ENCODE measurements at places on chromosomes 5 and 9. TPM values are rescaled to one million over a fixed set of nuclear protein-coding genes. Genes with fewer than 3 reads are reported as not detected.

The GABRA1 gene
- not detected for total RNA-seq

The RGS14 gene
- 9.4 TPM for total RNA-seq

The PDLIM4 gene
- total RNA-seq: not detected

The PRLR gene
- 0.10 TPM for total RNA-seq

The PHYHD1 gene
- 0.32 TPM for total RNA-seq

The CARTPT gene
- total RNA-seq: not detected

The RABEPK gene
- 48.3 TPM for total RNA-seq

The SPINK9 gene
- not detected for total RNA-seq

The ARHGAP26 gene
- 34.5 TPM for total RNA-seq

The GTF2H2C gene
- 65.2 TPM for total RNA-seq

The CCDC152 gene
- total RNA-seq: not detected

The BARX1 gene
- total RNA-seq: not detected

The DMRT2 gene
- total RNA-seq: 0.17 TPM

The EQTN gene
- total RNA-seq: not detected

The GGTA1 gene
- not detected for total RNA-seq

The SYK gene
- total RNA-seq: 9.0 TPM

The CORO2A gene
- 5.7 TPM for total RNA-seq

The SPEF2 gene
- total RNA-seq: 4.6 TPM

The FAM81B gene
- total RNA-seq: not detected

The NUTM2F gene
- total RNA-seq: not detected

The PFN3 gene
- total RNA-seq: not detected

The FYB1 gene
- total RNA-seq: 0.42 TPM

The GPR150 gene
- not detected for total RNA-seq

The PIP5KL1 gene
- total RNA-seq: 37.6 TPM

The PTGER4 gene
- total RNA-seq: 3.0 TPM

The AK8 gene
- total RNA-seq: 2.5 TPM

The PKN3 gene
- total RNA-seq: 37.9 TPM

The PNPLA7 gene
- 1.8 TPM for total RNA-seq

The GLDC gene
- 4.9 TPM for total RNA-seq

The TAF1L gene
- not detected for total RNA-seq

The IL13 gene
- total RNA-seq: not detected

The MEIKIN gene
- not detected for total RNA-seq

Measured in HCT116 (cell line).